Fibroblast of villous mesenchyme (primary cell): ENCODE measurements at places on chromosomes 4 and X. TPM values are rescaled to one million over a fixed set of nuclear protein-coding genes. Genes with fewer than 3 reads are reported as not detected.

CITED1 gene
- not detected in 2 replicates for total RNA-seq

FUNDC1 gene
- 13.5 and 15.5 TPM in 2 replicates for total RNA-seq

UPF3B gene
- 1.3 and 1.7 TPM in 2 replicates for total RNA-seq

DNA sequence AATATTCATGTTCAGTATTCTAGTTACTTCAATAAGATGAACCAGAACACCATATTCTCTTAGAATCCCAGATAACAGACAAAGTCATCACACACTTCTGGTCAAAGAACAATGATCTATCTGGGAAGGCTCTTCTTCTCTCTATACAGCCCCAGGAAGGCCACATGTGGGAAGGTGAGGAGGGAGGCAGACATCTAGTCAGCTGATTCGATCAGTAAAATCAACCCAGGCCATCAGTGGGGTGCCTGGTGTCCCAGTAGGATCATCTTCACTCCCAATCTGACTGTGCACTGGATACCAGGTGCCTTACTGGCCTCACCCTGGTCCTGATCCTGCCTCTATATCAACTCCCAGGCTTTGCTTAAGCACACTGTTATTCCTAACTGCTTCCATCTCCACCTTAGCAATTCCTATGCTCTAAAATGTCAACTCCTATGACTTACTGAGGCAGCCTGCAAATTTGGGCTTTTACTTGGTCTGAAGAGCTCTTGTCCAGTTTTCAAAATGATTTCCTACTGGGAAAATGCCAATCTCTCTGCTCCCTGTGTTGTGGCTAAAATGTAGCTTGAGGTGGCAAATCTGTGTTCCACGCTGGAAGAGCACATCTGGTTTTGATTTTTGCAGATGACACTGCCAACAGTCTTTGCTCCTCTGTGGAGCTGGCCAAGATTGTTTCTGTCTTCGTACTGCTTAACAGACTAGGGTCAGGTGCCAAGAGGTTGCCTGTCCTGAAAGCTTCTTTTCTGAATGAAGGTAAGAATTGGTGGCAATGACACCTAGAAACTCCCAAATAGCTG is 128.7 kb downstream of the MGST2 start:
- peak; percentile 31 for DNase-seq

MAGEE1 gene
- 0.64 and 1.7 TPM in 2 replicates for total RNA-seq

DNA sequence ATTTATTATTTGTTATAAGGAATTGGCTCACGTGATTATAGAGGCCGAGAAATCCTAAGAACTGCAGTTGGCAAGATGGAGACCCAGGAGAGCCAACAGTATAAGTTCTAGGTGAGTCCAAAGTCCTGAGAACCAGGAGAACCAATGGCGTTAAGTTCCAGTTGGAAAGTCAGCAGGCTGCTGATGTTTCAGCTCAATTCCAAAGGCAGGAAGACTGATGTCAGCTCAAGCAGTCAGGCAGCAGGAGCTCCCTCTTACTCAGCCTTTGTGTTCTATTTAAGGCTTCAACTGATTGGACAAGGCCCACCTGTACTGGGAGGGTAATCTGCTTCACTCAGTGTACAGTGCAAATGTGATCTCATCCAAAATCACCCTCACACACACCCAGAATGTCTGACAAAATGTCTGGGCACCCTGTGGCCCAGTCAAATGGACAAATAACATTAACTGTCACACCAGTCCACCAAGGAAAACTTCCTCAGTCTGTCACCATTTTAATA is 30.8 kb upstream of the TBL1X start:
- DNase-seq: no peak

NCAPG gene
- total RNA-seq: 17.4 and 32.8 TPM in 2 replicates

GRCh38 chr4:73653695-73654106 is 33.5 kb upstream of the RASSF6 start:
- peak; percentile 62 for DNase-seq

GRCh38 chrX:66005830-66006449 is 33.9 kb downstream of the VSIG4 start:
- no peak for DNase-seq

- DNase-seq: no peak
Observed at GRCh38 chrX:116284400-116284799, 113.9 kb downstream of the AGTR2 start.
